ENCODE measurements at places on chromosomes 2 and 18. TPM values are rescaled to one million over a fixed set of nuclear protein-coding genes. Genes with fewer than 3 reads are reported as not detected.

The SLC30A3 gene
- 6.3 TPM for total RNA-seq

The SLC40A1 gene
- total RNA-seq, result 319 TPM

The TCF7L1 gene
- 6.2 TPM for total RNA-seq

The ADD2 gene
- 23.4 TPM for total RNA-seq

The CYP27A1 gene
- total RNA-seq, result 19.2 TPM

The ZNF385B gene
- total RNA-seq, result not detected

The DYSF gene
- 47.2 TPM for total RNA-seq

Measured in dermis microvascular lymphatic vessel endothelial cell (primary cell).